ENCODE measurements at places on chromosomes 11 and 22.
A peak's percentile ranks its signal among the peaks of the same experiment; 100 is the strongest.

DNA sequence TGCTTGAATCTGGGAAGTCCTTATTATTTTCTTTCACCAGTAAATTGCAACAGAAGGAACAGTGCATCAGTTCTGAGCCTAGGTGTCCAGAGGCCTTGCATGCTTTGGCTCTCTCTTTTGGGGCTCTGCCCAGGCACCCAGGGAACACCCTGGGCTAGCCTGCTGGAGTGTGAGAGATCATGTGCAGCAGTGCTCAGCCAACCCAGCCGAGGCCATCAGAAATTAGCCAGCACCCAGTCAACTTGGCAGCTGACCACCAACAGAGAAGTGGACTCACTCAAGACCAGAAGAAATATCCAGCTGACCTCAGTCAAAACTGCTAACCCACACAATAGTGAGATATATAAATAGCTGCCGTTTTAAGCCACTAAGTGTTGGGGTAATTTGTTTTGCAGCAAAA is 11.2 kb upstream of the P4HA3 start:
- no peak for DNase-seq

- DNase-seq = no peak
These were observed 6.3 kb upstream of the SLC1A2 start for GRCh38 chr11:35425603-35426212.

GRCh38 chr11:58999291-58999680 is 60.0 kb downstream of the GLYATL1 start:
- no peak for DNase-seq

GRCh38 chr11:122883646-122883979 is 1.1 kb downstream of the JHY start:
- peak; percentile 68 for DNase-seq

- peak; percentile 77 for DNase-seq
These were observed 801 bp upstream of the TXNRD2 start for GRCh38 chr22:19942157-19943081.

DNA sequence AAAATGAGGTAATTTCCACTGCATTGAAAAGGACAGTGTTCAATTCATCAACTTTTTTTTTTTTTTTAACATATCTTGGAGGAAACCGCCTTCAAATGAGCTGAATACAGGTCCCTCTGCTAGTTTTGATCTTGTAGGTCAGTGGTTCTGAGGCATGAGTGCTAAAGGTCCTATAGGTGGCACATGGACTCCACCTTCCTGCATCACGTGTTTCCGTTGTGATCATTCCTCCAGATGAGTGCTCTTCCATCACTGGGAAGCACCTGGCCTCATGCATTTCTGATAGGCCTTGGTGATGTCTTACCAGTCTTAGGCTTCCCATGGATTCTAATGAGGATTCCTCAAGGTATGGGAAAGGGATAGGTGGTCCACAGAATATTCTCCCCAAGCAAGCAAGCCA is 37.8 kb downstream of the FDX1 start:
- no peak for DNase-seq

GRCh38 chr11:95720195-95720594 is 69.4 kb downstream of the FAM76B start:
- DNase-seq = no peak

- DNase-seq = no peak
These were observed 396.7 kb downstream of the BUD13 start for GRCh38 chr11:116376054-116376453.
